Stimulated activated CD4-positive, alpha-beta T cell treated with anti-CD3 and anti-CD28 coated beads, Interleukin-1b, Interleukin-23, amount 100 ng/mL, for 1 hour (primary cell): ENCODE measurements at places on chromosomes 2 and 18.

DNA sequence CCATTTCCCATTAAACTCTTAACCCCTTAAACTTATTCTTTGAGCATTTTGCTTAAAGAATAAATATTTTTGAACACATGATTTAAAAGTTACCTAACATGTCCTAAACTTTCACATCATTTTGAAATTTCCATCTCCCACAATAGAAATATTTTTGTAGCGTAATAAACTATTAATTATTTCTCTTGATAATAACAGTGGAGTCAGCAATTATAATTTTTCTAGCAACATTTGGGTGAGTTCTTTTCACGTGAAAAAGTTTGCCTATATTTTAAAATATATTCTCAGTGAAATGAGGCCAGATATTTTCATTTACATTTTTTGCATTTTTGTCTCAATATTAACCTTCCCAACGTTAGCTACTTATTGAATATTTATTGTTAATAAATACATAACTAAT lies 320.4 kb upstream of the CRIM1 start:
- DNase-seq, result no peak

GRCh38 chr2:217834744-217835513 lies 167.9 kb downstream of the TNS1 start:
- DNase-seq, result no peak

GRCh38 chr2:50315336-50315735 lies 716.6 kb downstream of the NRXN1 start:
- no peak for DNase-seq

DNA sequence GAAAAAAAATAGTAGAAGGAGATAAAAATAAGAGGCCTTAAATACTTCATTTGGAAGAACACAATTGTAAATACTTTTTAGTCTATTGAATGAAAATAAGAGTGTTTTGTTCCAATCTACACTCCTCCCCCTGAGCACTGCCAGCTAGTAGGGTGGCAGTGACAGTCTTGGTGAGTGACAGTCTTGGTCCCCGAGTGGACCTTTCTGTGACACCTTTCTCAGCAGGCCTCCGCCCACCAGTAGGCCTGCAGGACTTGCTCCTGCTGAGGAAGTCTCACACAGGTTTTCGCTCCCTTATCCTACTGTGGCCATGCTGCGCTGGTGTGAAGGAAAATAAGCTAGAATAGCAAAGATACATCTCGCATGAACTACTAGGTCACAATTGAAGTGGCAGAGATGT lies 666.8 kb downstream of the NR4A2 start:
- DNase-seq, result no peak

GRCh38 chr2:46001741-46002506 lies 295.3 kb upstream of the EPAS1 start:
- no peak for DNase-seq

GRCh38 chr2:195763866-195764265 lies 106.8 kb downstream of the SLC39A10 start:
- DNase-seq, result no peak
